ENCODE measurements at places on chromosomes 3 and 15.
A peak's percentile ranks its signal among the peaks of the same experiment; 100 is the strongest.

GRCh38 chr3:56885453-56885852 lies 83.7 kb upstream of the ARHGEF3 start:
- DNase-seq: no peak

DNA sequence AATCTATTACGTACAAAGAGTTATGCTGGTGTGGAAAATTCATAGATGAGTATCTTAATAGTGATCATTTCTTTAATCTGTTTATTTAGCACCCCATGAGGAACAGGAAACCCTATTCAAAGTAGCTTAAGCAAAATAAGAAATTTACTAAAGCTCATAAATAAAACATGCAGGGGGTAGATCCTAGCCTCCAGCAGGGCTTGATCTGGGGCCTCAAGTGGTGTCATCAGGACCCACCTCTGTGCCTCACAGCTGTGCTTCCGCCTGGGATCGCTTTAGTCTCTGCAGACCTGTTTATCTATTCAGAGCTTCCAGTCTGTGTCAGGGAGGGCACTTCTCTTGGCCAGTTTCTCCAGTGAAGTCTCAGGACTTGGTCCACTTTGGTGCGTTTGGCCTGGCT lies 171.0 kb upstream of the SLC24A5 start:
- DNase-seq: peak; percentile 47

- DNase-seq: peak; percentile 68
These were observed 15.4 kb upstream of the RFC4 start for GRCh38 chr3:186821429-186822387.

DNA sequence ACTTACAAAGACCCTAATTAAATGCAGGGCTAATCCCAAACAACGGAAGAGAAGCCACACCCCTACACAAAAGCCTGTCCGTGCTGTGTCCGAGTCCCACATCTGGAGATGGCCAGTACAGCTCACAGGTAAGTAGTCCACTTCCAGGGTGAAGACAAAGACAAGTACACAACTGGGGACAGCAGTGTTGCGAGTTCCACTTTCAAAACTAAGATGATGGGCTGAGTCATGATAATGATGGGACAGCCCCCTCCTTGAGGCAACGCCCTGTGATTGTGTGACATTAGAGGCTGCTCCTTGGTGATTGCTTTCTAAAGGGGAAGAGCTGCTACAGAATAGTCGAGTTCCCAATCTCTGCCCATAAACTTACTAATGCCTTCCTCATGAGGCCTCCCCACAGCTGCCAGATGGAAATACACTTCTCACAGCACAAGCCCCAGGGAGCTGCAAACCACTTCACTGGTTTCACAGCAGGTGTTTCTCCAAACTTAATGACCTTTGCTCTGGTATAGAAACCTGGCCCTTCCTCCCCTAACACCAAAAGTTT lies 27.6 kb downstream of the RFT1 start:
- no peak for DNase-seq

DNA sequence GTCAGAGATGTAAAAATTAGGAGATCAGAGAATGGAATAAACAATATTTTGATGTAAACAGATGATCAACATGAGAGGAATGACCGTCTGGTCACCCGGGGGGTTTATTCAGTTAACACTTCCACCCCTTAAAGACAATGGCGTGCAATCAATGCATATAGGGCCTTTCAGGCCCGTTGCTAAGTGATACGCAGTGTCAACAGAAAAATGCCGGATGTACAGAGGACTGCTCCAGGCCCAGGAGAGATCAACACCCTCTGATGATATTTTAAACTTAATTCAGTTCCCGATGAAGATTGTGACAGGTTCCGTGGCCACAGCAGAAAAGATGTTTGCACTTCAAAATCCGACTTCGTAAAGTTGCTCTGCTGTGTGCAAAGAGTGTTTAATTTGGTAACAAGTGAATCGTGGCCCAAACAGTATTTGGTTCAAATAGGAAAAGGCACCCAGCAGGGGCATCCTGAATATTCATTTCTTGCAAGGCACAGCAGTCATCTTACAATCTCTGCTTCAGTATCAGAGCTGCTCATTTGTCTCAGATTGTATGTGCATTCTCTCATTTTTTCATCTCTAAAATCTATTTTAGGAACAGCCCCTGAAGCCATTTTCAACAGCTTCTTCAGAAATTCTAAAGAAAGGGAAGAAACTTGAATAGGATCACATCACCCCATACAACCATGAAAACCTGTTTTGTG lies 72.6 kb downstream of the FOXB1 start:
- peak; percentile 26 for DNase-seq

GRCh38 chr3:12287727-12288181 lies 1.1 kb upstream of the PPARG start:
- DNase-seq: no peak

- DNase-seq: no peak
These were observed 65.6 kb downstream of the SLC6A6 start for GRCh38 chr3:14467814-14468620.

GRCh38 chr3:39519554-39520288 lies 52.2 kb downstream of the MOBP start:
- DNase-seq: no peak

DNA sequence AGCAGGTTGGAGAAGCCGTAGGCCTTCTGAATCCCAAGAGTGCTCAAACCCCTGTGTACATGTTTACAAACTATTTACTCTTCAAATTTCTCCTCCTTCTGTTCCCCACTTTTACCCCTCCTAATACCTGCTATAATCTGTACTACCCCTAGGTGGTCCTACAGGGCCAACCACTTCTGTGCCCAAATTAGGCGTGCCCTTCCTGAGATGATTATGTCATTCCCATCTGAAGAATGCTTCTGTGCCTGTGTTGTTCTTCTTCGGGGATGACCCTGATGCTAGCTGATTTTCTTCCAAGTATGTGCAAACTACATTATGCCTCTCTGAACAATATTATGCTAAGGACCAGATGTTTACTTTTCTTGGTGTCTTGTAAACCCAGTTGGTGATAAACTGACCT lies 20.5 kb downstream of the RBP2 start:
- no peak for DNase-seq

DNA sequence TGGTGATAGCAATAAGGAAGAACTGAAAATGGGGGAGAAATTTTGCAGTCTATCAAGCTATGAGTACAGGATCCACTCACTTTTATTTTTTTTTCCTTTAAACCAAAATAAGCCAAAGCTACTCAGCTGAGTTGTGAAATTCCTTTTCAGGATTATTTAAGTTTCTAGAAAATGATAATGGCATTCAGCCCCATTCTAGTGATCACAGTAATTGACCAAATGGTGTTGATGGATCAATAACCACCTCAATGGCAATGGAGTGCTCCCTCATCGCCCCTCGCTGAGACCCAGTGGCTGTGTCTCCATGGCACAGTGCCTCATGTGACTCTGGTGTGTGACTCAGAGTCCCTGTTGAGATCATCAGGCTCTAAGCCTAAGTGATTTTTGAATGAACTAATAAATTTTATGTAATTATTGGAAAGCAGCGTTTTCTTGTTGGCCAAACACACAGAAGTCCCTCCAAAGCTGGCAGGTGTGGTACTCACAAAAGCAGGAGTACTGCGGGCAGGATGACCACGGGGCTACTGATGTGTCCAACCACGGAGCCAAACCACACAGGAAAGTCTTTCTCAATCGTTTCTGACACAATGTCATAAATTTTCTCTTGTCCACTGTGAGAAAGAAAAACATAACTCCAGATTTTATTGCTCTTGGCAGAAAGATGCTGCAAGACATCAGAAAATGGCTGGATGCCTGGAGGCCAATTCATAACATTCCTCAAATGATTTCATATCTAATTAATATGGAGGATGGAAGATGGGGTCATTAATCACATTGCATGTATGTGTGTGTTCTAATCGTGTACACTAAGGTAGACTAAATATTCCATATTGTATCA lies 14.4 kb upstream of the STARD5 start:
- no peak for DNase-seq

DNA sequence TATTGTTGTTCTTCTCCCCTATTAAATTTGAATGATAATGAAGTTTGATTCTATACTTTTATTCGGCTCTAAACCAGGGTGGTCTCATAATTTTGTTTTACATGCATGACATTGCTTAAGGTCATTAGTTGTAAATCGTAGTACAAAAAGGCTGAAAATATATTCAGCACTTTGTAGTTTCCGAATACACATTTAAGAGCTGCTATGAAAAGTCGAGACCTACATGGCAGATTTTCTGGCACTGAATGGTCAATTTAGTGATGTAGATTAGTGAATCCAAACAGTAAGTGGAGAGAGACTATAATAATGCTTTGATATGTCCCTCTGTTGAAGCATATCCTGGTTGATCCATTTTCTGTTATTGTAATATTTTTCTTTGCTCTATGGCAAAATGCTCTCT lies 254.0 kb upstream of the SOX2 start:
- no peak for DNase-seq

GRCh38 chr3:196163666-196164493 lies 47.3 kb downstream of the ZDHHC19 start:
- no peak for DNase-seq

- no peak for DNase-seq
These were observed 29.3 kb upstream of the MEF2A start for GRCh38 chr15:99536422-99537040.

- DNase-seq: peak; percentile 75
These were observed 50.6 kb downstream of the GMNC start for GRCh38 chr3:190811775-190812480.

All from SK-N-MC (cell line).